Renal cortex interstitium (tissue), 15 donors: ENCODE measurements at places on chromosomes 4 and X. TPM values are rescaled to one million over a fixed set of nuclear protein-coding genes. Genes with fewer than 3 reads are reported as not detected.

GRCh38 chr4:69026974-69027373 is 69.3 kb upstream of the UGT2B7 start:
- DNase-seq = no peak

GRCh38 chr4:150826306-150826705 is 188.8 kb downstream of the LRBA start:
- peak; percentile 2 for DNase-seq

- no peak for DNase-seq
Observed at GRCh38 chr4:57445686-57446085, 335.5 kb upstream of the IGFBP7 start.

- DNase-seq = no peak
Observed at GRCh38 chr4:161629694-161630441, 533.9 kb downstream of the FSTL5 start.

DNA sequence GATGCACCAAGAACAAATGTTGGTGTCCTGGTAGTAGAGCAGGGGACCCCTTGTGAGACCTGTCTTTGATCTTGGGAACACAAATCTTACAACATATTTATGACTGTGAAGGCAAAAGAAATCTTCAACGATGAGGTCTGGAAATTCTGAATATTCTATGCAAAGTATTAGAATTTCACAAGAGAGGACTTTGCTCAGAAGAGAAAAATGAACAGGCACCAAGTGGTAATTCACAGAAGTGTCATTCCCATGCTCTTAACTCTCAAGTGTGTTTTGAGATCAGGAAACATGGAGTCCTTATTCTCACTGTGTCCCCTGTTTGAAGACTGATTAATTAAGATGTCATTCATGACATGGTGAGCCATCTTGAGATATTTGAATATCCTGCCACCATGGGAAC is 52.5 kb downstream of the COQ2 start:
- no peak for DNase-seq

- no peak for DNase-seq
Observed at GRCh38 chr4:94534401-94535312, 82.9 kb downstream of the PDLIM5 start.

GRCh38 chr4:30842689-30843088 is 122.5 kb downstream of the PCDH7 start:
- no peak for DNase-seq

GRCh38 chr4:38781854-38782261 is 932 bp downstream of the TLR10 start:
- no peak for DNase-seq

DNA sequence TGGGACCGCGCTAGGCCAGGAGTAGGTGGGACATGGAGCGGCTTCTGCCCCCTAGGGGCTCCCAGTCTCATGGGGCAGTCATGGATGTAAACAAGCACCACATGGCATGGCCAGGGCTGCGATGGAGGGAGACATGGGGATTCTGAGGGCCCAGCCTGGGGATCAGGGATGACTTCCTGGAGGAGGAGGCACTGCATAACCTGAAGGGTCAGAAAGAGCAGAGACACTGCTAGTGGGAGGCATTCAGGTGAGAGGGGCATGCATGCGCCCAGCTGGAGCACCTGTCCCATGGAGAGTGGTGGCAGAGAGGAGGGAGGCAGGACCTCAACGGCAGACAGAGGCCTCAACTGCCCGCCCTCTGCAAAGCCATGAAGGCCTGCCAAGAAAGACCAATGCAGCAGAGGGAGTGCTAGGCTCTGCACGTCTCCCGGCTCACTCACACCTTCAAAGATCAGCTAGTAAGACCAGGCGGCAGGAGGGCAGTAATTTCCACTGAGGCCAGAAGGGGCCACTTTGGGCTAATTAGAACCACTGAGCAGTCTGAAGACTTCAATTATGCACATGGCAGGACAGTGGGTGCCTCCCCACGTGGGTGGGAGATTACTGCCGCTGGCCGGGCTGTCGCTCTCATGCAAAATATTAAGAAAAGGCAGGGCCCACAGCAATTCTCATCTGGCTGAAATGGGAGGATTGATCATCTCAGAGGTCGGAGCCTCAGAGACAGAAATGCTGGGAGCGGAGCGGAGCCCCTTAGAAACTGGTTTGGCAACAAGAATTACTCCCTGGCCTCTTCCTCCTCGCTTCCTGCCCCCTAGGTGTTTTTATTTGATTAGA is 69.6 kb downstream of the PPP2R2C start:
- no peak for DNase-seq

DNA sequence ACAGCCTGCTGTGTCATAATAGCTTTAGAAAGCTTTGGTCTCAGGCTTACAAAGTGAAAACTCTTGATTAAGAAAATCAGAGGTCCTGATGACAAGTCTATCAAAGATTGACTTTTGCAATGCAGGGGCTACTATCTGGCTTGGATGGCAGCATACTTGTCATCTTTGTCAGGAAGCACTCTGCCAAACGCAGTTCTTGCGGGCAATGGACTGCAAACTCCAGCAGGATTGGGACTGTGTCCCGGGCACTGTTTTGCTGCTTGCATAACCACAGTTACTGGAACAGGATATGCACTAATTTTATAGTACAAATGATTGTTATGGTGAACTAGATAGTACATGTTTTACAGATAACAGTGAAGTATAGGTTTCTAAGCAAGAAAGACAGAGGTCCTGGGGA is 185.6 kb downstream of the IQCM start:
- no peak for DNase-seq

USO1 gene
- polyA plus RNA-seq = 76.8 TPM

SCML2 gene
- polyA plus RNA-seq = 9.7 TPM

CT45A3 gene
- polyA plus RNA-seq = not detected

FAM47E gene
- polyA plus RNA-seq = 5.0 TPM

TAF9B gene
- 47.2 TPM for polyA plus RNA-seq
